ENCODE measurements at places on chromosomes 4 and X.

DNA sequence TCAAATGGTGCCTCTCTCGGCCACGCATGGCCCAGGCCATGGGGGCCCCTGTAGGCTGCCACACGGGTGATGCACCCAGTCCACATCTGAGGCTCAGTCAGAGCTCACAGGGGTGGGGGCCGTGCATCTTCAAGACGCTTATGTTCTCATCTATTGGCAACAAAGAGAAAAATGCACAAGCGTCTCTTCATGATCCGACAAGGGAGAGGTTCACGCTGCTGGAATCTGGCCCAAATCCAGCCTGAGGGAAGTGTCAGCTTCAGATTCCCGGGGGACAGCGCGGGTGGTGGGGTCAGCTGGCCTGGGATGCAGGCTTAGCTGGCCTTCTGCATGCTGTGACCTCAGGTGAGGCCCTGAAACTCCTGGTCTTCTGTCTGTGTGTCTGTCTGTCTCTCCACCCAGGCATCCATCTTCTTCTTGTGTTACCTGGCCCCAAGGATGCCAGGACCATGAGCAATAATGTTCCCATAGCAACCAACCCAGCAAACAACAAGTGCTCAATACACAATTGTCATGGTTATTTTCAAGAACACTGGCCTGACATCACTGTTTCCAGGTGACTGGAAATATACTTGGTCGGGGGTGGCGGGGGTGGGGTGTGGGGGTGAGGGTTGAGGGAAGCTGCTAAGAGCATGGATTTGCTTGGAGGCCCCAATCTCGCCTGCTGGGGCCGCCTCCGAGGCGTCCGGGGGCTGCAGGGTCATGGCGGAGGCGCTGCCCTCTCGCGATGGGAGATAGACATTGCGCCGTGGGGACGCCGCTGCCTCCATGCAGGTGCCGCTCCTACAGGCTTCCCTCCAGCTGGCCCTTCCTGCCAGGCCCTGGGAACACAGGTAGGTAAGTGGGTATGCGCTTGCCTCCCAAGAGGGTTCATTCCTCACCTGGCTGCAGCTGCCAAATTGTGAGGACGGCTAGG is 48.3 kb downstream of the ABLIM2 start:
- DNase-seq, result no peak

DNA sequence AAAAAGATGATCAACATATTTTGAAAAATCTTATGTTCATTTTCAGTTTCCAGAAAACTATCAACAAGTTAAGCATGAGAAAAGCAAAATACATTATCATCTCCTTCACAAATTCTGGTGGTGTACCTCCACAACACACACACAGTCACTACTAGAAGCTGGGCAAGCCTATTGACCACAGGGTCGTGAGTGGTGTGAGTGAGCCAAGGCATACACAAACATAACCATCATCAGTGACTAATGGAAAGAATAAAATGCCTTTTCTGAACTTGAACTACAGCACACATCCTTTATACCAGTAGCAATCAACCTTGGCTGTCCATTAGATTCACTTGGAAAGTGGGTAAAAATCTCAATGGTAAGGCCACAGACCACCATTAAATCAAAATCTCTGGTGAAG is 180.2 kb downstream of the FAM47B start:
- no peak for DNase-seq

DNA sequence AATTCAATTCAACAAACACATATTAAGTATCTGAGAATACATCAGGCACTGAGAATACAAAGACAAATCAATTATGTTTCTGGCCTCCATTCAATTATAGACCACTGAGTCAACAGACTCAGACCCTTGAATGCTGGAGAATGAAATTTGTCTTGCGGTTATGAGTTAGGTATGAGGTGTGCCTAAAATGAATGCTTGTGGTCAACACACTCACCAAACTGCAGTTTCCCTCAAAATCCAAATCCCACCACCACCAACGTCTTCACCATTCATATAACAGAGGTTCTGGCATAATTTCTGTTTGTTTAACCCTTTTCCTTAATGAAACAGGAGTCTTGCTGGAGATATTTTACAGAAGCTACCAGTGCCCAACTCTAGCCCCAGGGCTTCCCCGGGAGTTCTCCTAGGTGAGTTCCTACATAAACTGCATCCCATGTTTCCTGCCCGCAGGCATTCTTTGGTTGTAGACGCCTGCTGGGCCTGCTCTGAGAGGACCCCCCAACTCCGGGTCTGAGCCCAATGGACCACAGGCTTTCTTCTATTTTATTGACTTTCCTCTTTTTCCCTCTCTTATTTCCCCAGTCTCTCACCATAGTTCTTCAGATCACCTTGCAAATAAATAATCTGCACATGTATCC is 119.2 kb downstream of the DDX53 start:
- DNase-seq, result no peak

- no peak for DNase-seq
These were observed 8.5 kb downstream of the CNKSR2 start for GRCh38 chrX:21382715-21383114.

DNA sequence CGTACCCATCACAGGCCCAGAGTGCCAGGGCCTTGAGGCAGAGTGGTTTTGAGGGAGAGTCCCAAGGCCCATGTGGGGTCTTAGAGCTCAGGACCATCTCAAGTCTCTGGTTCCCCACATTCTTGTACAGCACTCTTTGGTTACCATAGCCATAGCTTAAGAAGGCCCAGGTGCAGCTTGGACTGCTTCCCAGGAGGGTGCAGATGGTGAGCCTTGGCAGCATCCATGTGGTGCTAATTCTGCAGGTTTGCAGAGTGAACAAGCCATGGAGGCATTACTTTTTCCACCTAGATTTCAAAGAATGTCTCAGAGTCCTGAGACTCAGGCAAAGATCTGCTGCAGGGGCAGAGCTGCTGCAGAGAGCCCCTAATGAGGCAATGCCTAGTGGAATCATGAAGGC is 171.7 kb downstream of the STK32B start:
- DNase-seq, result no peak

DNA sequence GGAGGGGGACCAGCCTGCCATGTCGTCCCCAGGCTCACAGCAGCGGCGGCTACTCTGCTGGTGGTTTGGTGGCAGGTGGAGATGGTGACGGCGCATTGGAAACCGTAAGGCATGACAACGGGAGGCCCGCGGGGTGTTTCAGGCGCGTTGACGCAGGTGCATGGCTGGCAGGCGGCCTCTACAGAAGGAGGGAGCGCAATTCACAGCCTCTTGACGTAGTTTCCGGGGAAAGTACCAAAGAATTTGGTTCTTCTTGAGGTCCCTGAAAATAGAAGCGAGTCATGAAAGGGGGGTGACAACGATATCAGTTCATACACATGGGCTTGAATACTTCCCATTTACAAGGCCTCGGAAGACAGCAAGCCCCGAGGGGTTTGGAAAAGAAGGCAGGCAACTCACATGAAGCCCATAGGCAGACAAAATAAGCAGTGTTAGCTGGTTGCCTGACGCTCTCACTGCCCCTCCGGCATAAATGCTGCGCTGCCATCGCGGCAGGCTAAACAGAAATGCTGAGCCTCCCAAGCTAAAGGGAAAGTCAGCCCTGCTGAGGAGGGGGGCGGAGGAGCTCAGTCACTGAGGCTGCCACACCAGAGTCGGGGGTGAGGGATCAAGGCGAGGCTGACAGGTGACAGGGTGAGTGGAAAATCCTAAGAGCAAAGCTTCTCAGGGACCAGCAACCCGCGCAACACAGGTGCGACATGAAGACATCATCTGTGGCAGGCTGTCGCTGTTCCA is 52.3 kb upstream of the PDLIM3 start:
- DNase-seq, result no peak

DNA sequence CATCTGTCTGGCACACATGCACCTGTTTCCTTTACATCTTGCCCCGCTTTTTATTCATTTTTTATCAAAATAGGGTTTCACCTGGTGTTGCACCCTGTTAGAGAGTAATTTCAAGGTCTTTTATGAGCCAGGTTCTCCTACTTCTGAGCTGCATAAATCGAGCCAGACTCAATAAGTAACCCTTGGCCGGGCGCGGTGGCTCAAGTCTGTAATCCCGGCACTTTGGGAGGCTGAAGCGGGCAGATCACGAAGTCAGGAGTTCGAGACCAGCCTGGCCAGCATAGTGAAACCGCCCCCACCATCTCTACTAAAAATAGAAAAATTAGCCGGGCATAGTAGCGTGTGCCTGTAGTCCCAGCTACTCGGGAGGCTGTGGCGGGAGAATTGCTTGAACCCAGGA is 1.0 kb upstream of the PPP2R3B start:
- no peak for DNase-seq

DNA sequence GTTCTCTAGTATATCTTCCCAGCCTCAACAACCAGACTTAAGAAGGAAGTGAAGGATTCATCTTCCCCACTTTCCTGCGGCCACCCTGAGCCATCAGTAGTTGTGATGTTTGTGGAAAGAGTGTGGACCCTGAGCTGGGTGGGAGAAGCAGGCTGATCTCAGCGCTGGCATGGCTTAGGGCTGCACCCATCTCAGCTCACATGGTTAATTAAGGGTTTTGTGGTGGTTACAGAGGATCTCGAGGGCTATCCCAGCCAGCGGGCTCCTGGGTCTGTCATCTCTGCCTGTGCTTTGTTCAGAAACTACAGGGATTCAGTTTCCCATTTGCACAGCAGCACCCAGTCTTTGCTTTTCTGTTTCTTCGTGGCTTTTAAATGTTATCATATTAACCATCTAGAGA is 163.4 kb downstream of the PTTG2 start:
- no peak for DNase-seq

DNA sequence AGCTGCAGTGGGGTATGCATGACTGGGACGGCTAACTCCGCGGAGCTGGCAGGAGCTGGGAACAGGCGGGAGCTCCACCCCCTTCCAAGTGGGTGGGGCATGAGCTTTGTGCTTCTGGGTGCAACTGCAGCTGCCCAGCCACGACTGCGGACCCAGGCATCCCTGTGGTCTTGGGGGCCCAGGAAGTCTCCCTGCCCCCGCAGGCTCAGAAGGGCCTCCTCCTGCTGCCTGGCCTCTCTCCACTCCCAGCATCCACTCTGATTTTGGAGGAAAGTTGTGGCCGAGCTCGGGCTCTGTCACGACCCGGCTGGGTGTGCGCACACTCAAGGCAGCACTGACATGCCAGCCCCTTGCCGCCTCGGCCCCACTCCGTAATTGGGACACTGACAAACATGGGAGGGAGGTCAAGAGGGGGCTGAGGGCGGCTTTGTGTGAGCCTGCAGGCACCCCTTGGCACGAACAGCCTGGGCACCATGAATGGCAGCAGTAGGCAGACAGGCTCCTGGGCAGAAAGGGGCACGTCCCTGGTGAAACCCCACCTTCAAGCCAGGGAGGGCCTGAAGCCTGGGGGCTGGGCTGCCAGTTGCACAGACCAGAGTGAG is 822.6 kb downstream of the GLUD2 start:
- no peak for DNase-seq

- DNase-seq, result no peak
These were observed 951.5 kb upstream of the SLIT2 start for GRCh38 chr4:19300213-19300612.

GRCh38 chr4:184475498-184475897 is 1.1 kb upstream of the IRF2 start:
- DNase-seq, result no peak

DNA sequence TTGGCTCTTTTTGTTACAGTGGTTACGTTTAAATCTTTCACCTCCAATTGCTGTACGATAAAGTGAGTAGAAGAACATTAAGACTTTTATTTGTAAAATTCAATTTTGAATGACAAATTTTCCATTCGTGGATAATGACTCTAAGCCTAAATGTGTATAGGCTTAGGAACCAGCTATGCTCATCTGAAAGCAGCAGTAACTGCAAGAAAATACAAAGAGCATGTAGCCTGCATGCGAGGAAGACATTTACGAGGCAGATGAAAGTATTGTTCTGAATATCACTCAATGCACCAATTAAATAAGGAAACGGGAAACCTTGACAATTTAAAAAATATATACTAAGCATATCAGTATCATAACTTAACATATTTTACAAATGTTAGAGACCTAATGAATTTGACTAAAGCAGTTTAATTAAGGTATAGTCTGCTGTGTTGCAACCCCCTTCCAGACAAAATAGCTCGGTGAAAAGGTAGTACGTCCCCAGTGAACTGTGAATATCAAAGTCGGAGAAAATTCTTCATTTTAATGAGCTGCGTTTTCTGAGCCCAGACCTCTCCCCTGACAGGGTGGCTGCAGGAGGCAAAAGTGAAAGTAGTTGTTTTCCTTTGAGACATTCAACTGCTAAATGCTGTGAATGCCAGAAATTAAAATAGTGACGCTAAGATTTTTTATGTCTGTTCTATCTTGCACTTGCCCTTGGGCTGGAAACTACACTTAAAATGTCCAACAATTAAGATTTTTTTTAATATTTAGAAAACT is 1236.5 kb upstream of the TENM3 start:
- no peak for DNase-seq

GRCh38 chr4:101104312-101105052 is 242.8 kb downstream of the PPP3CA start:
- DNase-seq, result no peak

DNA sequence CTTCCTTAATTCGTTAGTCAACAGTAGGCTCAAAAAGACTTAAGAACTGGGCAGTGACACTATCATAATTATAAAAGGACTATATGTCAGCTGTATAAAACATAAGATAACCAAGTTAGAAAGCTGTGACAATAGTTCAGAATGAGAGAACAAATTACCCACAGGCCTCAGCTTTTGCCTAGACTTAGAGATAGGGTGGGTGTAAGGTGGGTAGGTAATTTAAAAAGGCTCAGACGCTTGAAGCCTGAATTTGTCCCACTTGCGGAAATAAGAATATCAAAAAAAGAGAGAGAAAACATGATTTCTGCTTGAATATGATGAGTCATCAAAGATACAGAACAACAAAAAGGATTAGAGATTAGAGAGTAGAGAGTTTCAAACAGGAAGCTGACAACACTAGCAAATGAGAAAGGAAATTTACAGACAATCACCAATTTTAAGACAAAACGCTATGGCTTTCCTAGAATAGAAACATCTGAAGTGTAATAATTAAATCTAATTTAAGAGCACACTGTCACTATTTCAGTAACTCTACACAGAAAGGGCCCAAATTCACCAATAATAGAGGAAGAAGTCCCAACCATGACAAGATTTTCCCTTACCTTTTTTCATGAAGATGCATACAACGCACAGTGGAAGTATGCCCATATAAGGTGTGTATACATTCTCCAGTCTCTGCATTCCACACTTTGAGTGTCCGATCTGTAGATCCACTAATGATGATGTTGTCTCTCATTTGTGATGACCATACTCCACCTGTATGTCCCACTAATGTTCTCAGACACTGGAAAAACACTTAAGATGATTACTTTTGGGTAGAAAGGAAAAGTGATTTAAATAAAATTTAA is 208.1 kb downstream of the FBXW7 start:
- no peak for DNase-seq

DNA sequence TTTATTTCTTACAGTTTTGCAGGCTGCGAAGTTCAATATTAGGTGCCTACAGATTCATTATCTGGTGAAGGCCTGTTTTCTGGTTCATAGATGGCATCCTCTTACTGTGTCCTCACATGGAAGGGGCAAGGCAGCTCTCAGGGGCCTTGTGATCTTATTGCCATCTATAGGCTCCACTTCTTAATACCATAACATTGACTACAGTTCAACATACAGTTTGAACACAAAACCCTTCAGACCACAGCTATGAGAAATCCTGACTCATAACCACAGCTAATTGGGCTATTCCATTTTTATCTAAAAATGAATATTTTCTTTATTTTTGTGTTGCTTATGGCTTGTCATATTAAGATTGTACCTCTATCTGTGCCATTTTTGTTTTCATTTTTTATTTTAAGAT is 72.3 kb downstream of the STAG2 start:
- no peak for DNase-seq
